Stimulated activated CD4-positive, alpha-beta T cell treated with anti-CD3 and anti-CD28 coated beads, Interleukin-4, amount 100 ng/mL, for 24 hours (primary cell): ENCODE measurements at places on chromosomes 3 and 15.

GRCh38 chr3:187039723-187040414 lies 99.4 kb downstream of the RPL39L start:
- no peak for DNase-seq

DNA sequence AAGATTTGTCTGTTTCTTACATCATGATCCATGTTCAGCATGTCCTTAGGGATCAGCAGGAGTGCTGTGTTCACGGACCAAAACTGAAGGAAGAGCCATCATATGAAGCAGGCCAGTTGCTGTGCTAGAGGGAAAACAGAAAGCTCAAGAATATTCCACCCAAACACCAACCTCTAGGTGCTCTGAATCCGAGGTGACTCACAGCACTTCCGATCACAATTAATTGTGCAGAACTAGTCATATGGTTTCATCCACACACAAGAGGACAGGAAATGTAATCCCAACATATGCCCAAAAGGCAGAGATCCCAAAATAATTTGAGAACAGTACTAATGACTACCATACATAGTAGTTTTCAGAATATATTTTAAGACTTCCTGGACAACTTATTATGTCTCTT lies 257.9 kb upstream of the KCNH8 start:
- no peak for DNase-seq

DNA sequence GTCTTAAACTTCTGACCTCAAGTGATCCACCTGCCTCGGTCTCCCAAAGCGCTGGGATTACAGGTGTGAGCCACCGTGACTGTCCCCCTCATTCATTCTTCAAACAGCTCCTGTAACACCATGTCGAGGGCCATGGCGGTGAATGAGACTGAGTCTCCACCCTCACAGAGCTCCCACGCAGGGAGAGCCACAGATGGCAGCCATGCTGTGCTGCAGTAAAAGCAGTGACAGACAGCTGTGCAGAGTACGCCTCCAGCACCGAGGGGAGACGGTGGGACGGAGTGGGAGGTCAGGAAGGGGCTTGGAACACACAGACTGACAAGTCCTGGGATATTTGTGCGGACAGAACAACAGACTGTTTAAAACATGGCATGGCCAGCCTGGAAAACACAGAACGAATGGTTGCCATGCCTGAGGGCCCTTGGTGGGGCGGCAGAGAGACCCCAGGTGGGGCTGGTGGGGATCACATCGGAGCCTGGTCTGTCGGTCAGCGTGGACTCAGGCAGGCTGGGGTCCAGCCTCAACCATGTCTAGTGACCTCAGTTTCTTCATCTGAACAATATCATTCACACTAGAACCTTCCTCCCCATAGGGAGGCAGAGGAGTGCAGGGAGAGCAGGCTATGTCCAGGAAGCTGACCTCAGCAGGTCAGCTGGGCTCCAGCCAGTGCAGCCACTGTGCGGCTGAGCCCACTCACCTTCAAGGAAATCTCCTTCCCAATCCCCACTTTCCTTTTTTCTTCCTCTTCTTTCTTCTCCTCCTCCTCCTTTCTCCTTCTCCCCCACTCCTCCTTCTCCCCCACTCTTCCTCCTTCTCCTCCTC lies 20.6 kb upstream of the LCTL start:
- no peak for DNase-seq

DNA sequence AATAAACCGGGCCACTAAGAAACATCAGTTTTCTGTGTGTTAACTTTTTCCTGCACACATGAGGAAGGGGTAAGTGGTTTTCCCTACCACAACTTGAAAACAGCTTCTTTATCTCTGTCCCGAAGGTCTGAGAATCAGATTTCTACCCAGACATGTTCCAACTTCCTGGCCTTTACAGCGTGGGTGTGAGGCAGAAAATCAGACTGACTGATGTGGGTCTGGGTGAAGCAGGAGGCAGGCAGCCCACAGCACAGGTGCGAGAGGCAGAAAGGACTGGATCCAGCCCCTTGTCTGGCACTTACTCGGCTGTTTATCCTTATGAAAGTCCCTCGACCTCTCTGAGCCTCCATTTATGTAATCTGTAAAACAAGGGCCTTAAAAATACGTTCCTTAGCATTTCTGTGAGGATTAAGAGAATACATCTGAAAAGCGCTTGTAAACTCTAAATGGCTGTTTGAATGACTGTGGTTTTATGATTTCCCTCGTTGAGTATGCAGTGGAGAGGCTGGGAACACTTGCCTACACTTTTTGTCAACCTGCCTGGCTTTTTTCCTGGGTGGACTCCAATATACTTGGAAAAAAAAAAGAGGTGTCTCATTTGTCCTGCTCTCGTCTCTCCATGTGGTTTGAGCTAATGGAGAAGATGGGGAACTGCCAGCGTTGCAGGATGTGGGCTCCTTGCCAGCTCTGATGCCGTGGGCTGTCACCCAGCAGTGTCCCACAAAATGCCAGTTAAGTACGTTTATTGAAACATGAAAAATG lies 3.1 kb downstream of the AGBL1 start:
- DNase-seq: no peak

DNA sequence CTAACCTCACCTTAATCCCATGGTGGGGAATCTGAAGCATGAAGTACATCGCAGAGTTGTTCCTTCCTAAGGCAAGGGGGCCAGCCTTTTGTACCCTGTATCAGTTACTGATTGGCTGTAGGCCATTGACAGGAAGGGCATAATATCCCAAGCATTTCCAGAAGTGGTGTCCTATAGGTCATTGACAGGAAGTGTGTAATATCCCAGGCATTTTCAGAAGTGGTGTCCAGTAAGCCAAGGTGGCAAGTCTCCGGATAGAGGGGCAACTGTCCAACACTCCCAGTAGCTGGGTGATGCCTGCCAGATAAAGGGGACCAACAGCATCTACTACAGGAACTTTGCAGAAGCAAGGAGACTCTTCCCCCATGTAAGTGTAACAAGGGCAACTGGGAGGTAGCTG lies 52.1 kb upstream of the MYRIP start:
- DNase-seq: no peak
